ENCODE measurements at places on chromosomes 3 and 15.

DNA sequence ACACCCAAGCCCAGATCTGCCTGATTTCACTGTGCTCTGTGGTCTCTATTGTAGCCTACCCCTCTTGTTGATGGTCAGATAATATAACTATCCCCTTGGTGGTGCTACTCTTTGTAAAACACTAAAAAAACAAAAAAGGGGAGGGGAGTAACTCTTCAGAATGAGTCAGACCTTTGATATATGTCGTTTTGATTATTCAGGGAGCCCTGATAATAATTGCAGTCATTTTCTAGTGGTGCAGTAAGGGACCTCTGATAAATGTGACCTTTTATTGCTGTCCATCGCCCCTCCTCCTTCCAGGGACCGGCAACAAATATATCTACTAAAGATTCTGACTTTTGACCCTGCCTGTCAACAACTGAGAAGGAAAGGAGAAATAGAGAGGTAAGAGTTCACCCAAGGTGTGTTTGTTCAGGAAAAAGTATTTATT, 45.1 kb upstream of the MAGI1 start:
- no peaks in the 10 kb centered on the region for H3K4me1 ChIP-seq
- no peak overlapping the region for H3K27ac ChIP-seq
- H3K4me3 ChIP-seq = no peak overlapping the region
- no peak for DNase-seq

- no peaks in the 10 kb centered on the region for H3K27me3 ChIP-seq
- H3K27ac ChIP-seq = no peak overlapping the region
- DNase-seq = no peak
Measured at GRCh38 chr3:30167541-30168011, 438.8 kb upstream of the TGFBR2 start.

DNA sequence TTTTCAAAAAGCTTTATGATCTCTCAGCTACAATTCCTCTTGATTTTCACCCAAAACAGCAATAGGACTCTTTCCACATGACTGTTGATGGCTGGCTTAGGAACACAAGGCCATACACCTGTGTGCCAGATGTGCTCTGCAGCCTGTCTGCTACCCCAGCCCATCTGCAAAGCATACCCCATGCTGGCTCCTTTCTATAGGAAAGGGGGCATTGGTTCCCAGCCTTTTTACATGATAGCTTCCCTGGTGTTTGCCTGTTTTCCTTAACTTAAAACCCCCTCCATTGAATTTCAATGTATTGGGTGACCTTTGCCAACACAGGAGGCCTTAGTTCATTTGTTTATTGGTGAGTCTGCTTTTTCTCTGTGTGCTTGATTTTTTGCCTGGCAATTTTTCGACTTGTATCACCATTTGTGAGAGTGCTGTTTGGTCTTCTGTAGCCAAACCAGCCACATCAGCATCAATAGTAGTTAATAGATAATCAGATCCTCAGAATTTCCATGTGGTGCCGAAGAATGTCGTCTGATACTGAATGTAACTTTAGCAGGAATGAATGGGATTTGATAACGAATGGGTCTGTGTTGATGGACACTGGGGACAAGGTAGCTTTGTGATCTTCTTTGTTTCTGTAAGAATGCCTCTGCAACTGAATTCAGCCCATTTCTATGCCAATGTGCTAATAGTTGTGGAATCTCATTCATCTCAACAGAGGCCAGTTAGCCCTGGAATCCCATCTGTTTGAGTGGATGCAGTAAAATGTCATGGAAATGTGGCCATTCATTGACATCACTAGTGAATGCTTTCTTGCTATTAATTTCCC, 272.2 kb upstream of the RARB start:
- no peak overlapping the region for H3K27ac ChIP-seq
- no peaks in the 10 kb centered on the region for H3K36me3 ChIP-seq
- no peak overlapping the region for H3K4me3 ChIP-seq
- no peaks in the 10 kb centered on the region for H3K27me3 ChIP-seq
- no peaks in the 10 kb centered on the region for H3K4me1 ChIP-seq
- DNase-seq = no peak

GRCh38 chr15:41933326-41933725, 39.0 kb downstream of the EHD4 start:
- H3K27ac ChIP-seq = no peak overlapping the region
- DNase-seq = no peak
- H3K4me1 ChIP-seq = peaks cover 72% of the 10 kb centered on the region
- H3K27me3 ChIP-seq = no peaks in the 10 kb centered on the region

All from activated T-cell treated with anti-CD3 and anti-CD28 coated beads, Interleukin-2, amount 50 U/mL, for 72 hours (primary cell).